ENCODE measurements at places on chromosomes 5 and 9.

- no peak for DNase-seq
These were observed 352.6 kb downstream of the ADGRV1 start for GRCh38 chr5:90911169-90911568.

DNA sequence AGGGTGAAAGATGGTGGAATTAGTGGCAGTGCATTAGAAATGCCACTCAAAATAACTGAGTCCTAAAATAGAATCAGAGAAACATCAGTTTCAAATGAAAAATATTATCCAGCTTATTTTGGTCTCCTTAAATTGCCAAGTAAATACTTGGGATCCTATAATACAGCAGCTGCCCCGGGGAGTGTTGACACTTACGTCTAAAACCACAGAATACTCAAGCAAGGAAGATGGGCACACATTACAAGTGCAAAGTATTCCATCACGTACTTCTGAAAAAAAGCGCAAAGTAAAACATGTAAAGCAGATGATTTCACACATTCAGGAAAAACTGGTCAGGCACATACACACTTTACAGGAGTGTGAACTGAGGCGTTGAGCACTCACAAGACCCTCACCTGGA, 2.4 kb upstream of the ARHGEF37 start:
- DNase-seq, result no peak

GRCh38 chr9:37710046-37710445, 43.6 kb upstream of the TRMT10B start:
- DNase-seq, result no peak

- no peak for DNase-seq
These were observed 73.2 kb downstream of the KIAA1958 start for GRCh38 chr9:112559629-112560413.

DNA sequence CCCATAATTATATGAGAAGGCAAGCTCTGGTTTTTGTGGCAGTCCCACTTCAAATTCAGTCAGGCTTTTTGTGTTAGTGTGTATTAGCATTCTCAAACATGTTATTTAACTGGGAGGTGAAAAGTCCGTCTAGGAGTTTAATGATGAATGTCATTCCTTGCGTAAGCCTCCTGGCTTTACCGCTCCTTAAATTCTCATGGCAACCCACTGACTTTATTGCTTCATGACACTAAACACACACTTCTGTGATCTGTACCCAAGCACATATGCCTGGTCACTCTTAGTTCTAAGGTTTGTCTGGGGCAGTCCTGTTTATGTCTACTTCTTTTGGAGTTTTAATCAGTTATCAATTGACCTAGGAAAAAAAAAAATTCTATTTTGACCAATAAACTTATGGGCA, 677.9 kb upstream of the DMAC1 start:
- no peak for DNase-seq

GRCh38 chr5:39469777-39470415, 45.1 kb upstream of the DAB2 start:
- DNase-seq, result no peak

DNA sequence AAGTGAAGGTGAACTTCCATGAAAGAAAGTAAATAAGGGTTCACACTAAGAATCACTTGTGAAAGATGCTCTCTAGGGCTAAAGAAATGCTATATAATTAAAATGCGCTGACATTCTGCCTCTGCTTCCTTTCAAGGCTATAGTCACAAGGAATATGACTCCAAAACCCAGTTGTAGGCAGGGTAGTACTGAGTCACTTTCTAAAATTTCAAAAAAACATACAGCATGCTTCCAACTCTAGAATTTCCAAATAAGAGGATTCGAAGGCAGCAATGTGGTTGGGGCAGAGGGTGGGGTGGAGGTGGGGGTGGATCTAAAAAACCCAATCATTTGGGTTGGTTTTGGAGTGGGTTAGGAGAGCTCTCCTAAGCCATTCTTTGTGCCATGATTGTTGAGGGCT, 84.6 kb downstream of the HMHB1 start:
- DNase-seq, result no peak

DNA sequence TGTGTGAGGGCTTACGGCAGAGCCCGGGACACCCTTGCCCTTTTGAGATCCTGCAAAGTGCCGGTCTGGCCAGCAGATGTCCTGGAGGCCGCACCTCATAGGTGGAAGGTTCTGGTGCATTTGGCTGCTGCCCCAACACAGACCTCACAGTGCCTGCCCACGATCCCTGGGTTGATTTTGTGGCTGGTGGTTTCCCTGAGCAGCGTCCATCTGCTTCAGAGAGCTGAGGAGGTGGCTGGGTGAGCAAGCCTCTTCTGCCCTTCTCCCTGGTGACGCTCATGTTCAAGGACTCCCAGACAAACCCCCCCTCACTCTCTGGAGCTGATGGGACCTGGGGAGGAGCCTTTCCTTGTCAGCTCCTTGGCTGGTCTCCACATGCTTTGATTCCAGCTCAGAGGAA, 18.9 kb downstream of the BNIP1 start:
- no peak for DNase-seq

- DNase-seq, result no peak
These were observed 690.9 kb upstream of the CDH18 start for GRCh38 chr5:20678814-20679298.

GRCh38 chr5:32541241-32541640, 44.1 kb upstream of the SUB1 start:
- DNase-seq, result no peak

DNA sequence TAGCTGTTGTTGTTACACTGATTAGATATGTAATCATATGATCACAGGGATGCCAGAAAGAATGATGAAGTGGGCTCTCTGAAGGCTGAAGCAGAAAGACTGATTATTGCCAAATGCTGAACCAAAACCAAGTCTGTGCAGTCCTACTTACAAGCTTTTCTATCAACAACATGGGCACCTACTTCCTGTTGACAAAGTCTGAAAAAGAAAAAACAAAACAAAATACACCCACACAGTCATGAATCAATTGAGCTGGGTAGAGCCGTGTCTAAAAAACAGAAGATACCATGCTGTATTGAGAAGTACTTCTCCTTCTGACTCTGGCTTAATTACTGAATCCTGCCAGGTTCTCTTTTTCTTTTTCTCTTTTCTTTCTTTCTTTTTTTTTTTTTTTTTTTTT, 363.4 kb downstream of the RAB3C start:
- DNase-seq, result no peak

DNA sequence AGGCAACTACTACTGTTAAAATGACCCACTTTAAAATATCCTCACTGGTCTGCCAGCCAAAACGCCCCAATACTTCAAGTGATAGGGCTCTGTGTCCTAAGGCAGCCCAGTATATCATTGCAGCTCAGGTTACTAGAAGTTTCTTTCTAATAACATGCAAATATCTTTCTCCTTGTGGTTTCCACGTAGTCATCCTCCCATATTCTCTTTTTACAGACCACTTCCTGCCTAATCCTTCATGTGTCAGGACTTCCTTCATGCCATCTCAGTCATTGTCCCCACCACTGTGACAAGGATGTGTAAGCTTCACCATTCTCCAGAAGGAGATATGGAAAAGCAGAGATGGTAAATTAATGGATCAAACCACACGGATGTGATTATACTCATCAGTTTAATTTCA, 813.7 kb downstream of the MAT2B start:
- no peak for DNase-seq

GRCh38 chr9:94181408-94182181, 77.5 kb upstream of the ZNF169 start:
- DNase-seq, result no peak

- no peak for DNase-seq
These were observed 156.1 kb downstream of the FGF1 start for GRCh38 chr5:142529626-142530278.

GRCh38 chr9:520302-520701, 305.6 kb downstream of the DOCK8 start:
- no peak for DNase-seq

- no peak for DNase-seq
These were observed 2.5 kb upstream of the ZNF608 start for GRCh38 chr5:124748687-124749594.

DNA sequence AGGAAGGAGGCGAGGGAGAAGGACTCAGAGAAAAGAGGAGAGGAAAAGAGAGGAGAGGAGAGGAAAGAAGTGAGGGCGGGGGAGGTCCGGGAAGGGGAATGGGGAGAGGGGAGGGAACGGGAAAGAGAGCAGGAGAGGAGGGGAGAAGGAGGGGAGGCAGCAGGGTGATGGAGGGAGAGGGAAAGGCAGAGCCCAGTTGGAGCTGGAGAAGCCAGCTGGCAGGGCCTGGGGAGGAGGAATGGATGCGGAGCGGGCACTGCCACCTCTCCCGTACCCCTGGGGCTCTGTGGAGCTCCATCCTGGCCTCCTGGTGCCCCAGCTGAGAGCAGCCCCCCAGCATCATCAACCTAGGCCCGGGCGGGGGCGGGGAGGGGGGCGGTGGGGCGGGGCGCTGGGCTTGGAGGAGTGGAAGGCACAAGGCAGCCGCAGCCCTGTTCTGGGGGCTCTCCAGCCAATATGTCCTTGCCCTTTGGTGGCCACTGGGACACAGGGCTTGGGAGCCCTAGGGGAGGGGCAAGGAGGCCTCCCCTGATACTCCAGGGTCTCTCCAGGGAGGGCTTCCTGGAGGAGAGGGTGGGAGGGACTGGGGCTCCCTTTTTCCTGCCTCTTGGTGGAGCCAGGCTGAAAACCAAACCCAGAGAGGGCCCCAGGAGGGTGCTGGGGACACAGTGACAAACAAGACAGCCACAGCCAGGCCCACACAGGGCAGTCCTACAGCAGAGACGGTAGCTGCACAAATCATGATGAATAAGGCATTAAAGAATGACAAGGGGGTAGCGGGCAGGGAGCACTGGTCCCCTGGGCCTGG, 123.7 kb downstream of the C9orf50 start:
- DNase-seq, result no peak

GRCh38 chr5:56620903-56621677, 194.3 kb upstream of the MAP3K1 start:
- DNase-seq, result no peak

DNA sequence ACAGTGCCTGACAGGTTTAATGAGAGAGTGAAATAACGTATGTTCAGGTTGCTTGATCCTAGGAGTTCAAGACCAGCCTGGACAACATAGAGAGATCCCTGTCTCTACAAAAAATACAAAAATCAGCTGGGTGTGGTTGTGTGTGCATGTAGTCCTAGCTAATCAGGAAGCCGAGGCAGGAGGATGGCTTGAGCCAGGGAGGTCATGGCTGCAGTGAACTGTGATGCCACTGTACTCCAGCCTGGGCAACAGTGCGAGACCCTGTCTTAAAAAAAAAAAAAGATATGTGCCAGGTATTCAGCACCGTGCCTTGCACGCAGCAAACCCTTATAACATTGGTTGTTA, 38.8 kb upstream of the SPRY4 start:
- DNase-seq, result no peak

DNA sequence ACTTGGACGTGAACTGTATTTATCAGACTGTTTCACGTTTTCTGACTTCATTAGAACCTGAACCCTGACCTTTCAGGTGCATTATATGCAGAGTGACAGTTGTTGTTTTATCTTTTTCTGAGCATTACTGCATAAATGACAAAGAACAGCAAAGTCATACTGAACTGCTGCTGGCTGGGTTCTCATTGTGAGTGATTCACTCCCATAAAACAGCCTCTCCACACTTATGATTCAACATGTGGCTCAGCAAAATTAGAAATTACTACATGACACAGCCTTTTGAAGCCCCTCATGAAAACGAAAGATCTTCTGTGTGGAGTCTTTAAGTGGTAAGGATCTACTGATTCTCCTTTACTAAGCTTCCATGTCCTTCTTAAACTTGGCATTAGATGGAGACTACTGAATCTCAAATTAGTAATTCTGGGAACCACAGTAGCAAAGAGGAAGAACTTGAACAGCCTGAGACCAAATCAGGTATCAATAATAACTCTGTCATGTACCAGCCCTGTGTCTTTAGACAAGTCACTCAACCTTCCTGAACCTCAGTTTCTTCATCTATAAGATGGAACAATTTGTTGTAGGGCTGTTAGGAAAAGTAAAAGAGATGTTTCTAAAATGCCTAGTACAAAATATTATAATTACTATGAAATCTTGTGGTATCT, 172.3 kb upstream of the GNA14 start:
- DNase-seq, result no peak

GRCh38 chr9:87834357-87834756, 48.3 kb upstream of the SPATA31E1 start:
- peak; percentile 8 for DNase-seq

- no peak for DNase-seq
These were observed 28.1 kb downstream of the CDH18 start for GRCh38 chr5:19959830-19960384.

DNA sequence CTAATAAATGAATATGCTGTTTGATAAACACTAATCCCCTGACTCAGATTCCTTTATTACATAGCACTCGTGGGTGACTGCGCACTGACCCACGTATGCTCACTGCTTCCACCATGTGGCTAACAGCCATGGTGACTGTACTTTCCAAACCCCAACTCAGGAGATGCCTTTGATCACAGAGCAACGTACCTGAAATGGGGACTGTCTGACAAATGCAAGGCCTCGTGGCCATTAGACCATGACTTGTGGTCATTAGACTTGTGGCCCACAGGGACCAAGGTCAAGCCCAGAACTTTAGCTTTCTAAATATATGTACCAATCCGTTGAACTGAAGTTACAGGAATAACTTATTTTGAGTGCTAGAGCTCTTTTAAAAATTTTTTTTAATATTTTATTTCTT, 46.6 kb downstream of the CYFIP2 start:
- DNase-seq, result peak; percentile 46

DNA sequence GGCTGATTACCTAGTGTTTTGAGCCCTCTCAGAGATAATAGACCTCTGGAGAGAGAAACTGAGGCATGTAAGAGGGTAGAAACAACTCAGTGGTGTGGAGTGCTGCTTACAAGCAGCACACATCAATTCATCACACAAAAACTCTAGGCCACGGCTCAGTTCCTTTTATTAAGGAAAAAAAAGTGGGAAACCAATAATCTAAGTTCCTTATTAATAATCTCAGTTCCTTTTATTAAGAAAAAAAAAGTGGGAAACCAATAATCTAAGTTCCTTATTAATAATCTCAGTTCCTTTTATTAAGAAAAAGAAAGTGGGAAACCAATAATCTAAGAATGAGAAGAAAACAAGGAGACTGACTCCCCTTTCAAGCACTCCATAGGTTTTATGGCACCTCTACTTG, 28.0 kb downstream of the TXNDC8 start:
- no peak for DNase-seq

All from RPMI8226 (cell line).